Transverse colon (tissue), 4 donors: ENCODE measurements at places on chromosomes 12 and 14. TPM values are rescaled to one million over a fixed set of nuclear protein-coding genes. Genes with fewer than 3 reads are reported as not detected.

The SERPINA9 gene
- not detected for total RNA-seq

The DEGS2 gene
- 33.2 TPM for total RNA-seq

The TSPAN8 gene
- total RNA-seq, result 221 TPM

The SBNO1 gene
- total RNA-seq, result 14.6 TPM

The ADAM21 gene
- total RNA-seq, result not detected

The FAM222A gene
- total RNA-seq, result 1.4 TPM

DNA sequence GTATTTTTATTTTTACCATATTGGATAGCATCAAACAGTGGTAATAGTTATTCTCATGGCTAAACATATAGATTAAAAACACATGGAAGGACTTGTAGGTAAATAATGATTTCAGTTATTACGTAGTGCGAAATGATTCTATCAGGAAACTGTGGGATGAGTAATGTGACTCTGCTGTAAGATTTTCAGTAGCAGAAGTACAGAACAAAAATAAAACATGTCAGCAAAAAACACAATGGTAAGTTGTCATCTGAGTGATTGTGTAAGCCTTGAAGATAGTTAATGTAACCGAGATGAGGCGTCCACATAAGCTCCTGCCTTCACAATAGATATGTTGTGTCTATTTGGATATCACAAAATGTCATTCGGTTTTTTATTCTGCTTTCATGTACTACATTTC is 99.8 kb downstream of the BORCS5 start:
- no peak for DNase-seq

DNA sequence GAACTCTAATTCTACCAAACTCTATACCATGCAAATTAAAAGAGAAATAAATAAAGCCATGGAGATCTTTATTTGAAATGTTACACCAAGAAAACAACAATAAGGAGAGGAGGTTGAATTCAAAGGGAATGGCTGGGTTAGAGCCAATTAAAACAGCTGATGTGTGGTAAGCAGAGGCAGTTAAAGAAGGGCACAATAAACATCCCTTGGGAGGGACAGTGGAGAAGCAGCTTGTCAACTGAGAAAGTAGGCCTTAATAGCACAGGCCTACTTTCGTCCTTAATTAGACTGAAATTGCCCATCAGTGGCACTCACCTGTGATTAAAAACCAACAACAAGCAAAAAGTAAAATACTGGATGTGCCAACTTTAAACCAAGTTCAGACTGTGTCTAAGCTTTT is 16.3 kb upstream of the NAV3 start:
- no peak for DNase-seq

GRCh38 chr12:6891646-6892001 is 13.0 kb upstream of the LRRC23 start:
- DNase-seq, result no peak

GRCh38 chr14:63088865-63089264 is 43.6 kb upstream of the KCNH5 start:
- DNase-seq, result no peak

DNA sequence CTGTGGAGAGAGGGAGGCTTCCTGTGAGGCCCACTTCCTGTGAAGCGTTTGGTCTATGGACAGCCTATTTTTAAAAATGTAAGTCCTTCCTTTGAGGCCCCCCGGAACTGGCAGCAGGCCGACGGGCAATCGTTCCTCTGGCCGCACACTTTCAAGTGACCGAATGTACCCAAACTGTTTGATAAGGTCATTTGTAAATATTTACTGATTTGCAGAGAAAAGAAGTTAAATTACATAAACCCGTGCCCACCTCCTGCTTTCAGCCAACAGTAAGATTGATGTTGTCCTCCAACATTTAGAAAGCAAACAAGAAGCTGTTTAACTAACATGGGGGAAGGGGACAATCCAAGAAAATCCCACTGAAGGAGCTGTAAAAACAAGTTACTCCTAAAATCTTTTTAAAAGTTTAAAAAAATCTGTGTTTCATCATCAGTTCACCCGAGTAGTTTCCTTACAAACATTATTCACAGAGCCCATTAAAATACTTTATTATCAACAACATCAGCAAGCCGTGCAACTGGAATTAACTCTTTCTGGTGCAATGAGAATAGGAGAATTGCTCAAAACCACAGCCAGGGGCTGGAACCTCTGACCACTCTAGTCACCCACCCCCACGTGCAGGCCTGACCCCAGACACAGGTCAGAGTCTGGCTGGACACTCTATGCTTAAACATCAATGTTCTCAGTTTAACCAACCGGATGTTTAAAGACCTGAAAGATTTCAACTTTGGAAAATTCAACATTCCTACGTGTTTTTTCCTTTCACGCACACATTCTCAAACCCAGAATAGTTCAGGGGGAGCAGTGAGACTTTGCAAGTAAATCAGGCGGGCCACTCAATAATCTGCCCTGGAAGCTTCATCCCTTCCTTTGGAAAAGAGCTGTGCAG is 65.3 kb downstream of the FOXN3 start:
- peak; percentile 35 for DNase-seq
